Caudate nucleus (tissue), 63 donors: ENCODE measurements at places on chromosomes 16 and 17.

DNA sequence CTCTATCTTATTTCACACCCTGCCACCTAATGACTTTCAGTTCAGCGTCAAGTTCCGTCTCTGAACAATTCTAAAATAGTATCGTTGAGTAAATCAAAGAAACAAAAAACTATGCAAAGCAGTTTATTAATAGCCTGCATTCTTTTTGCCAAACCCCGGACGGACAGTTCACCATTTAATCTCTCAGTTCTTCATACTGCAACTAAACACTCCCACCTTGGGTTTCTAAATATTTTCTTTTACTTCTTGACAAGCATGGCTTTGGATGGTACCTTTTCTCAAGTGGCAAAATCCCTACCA, 1.2 kb downstream of the MYH11 start:
- DNase-seq, result no peak

- no peak for DNase-seq
Measured at GRCh38 chr16:77564791-77565390, 130.1 kb upstream of the ADAMTS18 start.

DNA sequence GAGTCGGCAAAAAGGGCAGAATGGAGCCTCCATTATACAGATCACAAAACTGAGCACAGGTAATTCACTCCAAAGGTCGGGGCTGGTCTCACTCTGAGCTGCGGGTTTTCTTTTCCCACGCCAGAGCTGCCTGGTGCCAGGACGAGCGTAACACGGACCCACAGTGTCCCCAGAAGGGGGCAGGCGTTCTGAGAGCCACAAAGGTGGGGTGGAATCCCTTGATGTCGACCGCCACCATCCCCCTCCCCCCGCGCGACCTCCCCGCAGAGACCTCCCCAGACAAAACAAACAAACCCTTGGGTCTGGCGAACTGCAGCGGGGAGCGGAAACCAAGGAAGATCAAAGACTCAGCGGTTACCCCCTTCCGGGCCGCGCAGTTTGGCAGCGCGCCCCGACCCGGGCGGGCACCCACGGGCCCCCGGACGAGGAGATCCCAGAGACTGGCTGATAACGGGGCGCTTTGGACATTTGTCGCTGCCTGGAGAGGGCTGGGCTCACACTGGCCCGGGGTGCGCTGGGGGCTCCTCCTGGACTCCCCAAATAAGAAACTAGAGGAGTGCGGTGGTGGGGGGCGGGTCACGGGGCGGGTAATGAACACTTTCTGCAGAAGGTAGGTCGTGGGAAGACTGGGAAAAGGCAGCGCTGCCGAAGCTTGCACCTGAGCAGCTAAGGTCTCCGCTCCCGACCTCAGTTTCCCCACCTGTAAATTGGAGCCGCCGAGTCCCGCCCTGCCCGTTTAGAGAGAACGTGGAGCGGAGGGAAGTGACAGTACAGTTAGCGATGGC, 664 bp upstream of the NKD1 start:
- DNase-seq, result no peak

GRCh38 chr16:3029491-3030221, 5.8 kb downstream of the THOC6 start:
- DNase-seq, result no peak

DNA sequence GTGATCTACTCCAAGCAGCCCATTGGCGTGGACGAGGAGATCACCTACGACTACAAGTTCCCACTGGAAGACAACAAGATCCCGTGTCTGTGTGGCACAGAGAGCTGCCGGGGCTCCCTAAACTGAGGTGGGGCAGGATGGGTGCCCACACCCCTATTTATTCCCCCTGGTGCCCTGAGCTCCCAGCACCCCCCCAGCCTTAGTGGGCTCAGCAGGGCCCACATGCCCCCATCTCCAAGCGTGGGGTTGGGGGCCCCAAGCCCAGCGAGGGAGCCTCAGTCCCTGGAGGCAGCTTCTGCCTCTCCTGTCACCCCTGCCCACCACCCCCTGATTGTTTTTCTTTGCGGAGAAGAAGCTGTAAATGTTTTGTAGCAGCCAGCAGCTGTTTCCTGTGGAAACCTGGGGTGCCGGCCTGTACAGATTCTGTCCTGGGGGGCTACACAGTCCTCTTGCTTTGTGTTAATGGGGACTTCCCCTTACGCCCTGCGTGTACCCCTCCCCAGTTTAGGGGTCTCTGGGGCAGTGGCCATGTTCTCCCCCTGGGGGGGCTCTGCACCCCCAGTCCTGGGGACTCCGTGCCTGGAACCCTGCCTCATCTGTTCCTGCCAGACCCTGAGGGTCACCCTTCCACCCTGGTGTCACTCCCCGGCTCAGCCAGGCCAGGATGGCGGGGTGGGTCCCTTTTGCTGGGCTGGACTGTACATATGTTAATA, 953 bp upstream of the HSD3B7 start:
- DNase-seq, result no peak

- no peak for DNase-seq
Measured at GRCh38 chr17:82106688-82107305, 8.8 kb upstream of the FASN start.

GRCh38 chr16:72808754-72809153, 239.2 kb downstream of the ZFHX3 start:
- DNase-seq, result no peak

DNA sequence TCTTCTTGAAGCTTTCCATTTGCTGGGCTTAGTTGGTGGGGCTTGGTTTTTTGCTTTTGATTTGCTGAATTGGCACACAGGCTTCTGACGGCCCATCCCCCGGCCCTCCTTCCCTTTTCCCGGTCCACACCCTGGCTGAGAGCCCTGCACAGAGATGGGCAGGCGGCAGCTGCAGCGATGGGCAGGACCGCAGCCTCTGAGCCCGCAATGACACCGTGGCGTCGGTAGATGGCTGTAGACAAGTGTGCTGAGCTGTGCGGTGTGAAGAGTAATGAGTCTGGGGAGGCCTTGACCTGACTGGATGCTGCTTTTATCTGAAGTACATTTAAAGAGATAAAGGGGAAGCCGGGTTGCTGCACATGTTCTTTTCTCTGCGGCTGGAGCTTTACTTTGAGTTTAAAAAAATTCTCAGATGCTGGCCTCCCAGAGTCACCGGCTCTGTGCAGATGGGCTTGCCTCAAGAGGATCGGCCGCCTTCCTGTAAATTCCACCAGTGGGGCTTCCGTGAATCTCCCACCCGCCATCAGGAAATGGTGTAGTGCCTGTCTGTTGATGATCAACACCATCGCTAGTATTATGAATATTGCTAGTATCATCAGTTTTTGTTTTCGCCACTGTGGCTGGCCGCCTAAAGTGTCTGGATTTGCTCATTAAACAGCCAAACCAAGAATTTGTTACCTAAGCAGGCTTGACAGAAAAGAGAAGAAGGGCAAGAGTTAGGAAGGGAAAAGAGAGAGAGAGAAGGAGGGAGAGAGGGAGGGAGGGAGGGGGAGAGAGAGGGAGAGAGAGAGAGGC, 245.6 kb upstream of the RBFOX1 start:
- DNase-seq, result no peak

- no peak for DNase-seq
Measured at GRCh38 chr16:82880346-82880745, 253.6 kb downstream of the CDH13 start.

- DNase-seq, result no peak
Measured at GRCh38 chr16:12531937-12532336, 271.8 kb downstream of the CPPED1 start.

DNA sequence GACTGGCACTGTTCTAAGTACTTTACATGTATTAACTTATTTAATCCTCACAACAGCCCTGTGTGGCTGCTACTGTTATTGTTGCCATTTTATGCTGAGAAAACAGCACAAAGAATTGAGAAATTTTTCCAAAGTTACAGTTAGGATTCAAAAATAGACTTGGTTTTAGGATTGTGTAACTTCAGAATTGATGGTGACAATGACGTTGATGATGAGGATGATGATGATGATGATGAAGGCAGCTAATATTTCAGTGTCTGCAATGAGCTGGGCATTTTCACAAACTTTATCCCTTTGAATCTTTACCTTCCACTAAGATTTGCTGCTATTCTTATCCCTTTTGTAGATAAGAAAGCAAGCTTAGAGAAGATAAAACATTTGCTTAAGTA, 22.1 kb downstream of the PRKCB start:
- DNase-seq, result no peak

DNA sequence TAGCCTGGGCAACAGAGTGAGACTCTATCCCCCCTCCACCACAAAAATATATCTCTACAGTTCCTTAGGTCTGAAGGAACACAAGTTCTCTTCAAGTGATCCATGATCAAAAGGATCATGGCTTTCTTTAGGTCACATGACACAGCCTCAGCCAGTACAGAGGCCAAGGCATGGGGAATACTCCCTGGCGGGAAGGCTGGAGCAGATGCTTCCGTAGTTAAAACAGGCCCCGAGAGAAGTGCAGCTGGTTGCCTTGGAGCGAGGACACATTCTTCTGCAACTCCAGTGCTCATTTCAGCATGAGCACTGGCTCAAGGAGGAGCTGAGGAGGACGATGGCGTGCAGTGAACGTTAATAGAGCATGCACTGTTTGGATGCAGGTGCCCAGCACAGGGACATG, 13.5 kb downstream of the CDIP1 start:
- DNase-seq, result no peak

DNA sequence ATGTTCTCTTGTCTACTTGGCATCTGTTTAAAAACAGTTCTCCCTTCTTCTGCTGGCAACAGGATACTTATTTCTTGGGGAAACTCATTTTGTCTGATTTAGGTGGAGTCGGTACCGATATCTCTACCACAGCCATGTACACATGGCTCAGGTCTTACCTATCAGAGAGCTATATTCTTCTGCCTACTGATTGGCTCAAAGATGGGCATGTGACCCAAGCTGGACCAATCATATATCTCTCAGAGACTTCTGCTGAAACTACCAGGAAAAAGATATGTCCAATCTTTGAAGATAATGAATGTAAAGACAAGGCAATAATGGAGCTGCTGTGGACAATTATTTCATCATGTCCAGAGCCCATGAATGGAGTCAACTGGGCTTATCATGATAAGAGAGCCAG, 21.6 kb upstream of the SHISA9 start:
- no peak for DNase-seq

DNA sequence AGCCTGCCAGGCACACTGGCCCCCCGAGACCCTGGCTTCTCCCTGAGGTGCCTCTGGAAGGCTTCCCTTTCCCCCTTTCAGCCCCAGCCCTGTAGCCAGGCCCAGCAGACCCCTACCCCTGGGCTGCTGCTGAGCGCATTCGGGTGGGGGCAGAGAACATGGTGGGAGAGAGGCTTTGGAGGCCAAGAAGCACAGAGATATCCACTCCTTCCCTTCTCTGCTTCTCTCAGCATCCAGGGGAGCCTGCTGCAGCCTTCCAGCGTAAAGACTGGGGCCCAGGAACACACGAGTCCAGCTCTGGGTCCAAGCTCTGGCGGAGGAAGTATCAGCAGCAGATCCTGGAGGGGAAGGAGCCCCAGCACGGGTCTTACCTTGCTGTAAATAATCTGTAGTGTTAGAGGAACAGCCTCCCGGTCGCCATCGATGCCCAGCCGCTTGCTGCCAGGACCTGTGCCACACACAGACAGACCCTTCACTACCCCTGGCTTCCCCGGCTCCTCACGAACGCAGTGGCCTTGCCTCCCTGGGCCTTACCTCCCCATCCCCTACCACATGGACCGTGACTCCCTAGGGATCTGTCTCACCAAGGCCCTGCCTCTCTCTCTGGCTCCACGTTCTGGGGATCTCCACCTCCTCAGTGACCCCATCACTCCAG, 17.0 kb upstream of the PIK3R6 start:
- no peak for DNase-seq

DNA sequence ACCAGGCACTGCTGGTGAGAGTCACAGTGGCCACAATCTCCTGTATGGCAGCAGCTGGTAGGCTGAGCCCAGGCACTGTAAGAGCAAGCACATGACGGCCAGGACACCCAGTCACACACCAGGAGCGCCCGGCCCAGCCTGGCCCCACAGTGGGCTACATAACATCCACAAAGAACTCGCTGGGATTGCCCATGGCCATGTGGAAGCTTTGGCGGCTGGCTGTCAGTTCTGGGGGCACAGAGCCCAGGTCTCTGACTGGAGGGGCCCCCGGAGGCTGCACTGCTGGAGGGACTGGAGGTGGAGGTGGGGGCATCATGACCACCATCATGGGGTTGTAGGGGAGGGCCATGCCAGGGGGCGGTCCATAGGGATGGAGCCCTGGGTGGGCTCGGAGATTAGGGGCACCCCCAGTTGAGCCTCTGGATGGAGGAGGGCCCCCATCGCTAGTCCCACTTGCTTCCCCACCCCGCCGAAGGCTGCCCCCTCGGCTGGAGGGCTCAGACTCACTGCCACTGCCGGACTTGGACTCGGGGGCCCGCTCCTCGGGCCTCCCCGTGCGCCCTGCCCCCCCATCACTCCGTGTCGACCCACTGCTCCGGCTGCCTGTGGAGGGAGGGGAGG, 6.1 kb downstream of the ACADVL start:
- DNase-seq, result no peak

GRCh38 chr16:69830534-69831211, 68.5 kb downstream of the WWP2 start:
- DNase-seq, result no peak

GRCh38 chr16:54482892-54483574, 196.4 kb upstream of the IRX3 start:
- no peak for DNase-seq
